ENCODE measurements at places on chromosomes 5 and 9.

DNA sequence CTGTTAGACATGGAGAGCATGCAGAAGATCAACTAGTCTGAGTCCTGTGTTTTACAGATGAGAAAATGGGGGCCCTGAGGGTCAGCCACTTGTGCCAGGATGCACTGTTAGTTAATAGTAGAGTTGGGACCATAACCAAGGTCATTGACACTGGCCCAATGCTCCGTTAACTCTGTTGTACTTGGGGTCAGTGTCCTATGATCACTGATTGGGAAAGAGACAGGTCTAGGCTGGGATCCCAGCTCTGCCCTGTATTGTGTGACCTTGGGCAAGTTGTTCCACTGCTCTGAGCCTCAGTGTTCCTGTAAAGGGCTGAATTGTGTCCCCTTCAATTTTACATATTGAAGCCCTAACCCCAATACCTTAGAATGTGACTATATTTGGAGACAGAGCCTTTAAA is 70.0 kb downstream of the GDNF start:
- DNase-seq = no peak

DNA sequence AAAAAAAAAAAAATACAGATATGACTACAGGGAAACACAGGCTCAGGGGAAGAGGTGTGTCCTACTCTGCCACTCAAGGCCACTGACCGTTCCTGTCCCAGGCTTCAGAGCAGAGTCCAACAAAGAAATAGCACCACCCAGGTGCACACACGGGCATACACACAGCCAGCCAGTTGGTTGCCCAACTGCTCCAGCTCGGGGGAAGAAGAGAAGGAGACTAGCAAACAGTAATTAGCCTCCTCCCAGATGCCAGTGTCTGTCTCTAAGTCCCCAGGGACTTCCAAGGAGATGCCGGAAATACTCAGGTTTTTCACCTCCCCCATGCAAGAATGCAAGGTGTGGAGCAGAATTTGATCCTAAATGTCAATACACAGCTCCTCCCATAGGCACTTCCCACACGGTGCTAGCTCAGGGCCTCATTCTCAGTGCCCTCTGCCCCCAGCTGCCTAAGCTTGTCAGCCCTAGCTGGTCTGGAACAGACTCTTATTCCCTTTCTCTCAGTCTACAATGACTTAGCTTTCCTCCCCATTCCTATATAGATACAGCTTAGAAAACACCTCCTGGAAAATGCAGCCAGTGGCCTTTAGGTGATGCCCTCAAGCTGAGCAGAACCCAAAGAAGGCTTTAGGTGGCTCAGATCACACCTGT is 1.7 kb downstream of the MYORG start:
- no peak for DNase-seq

DNA sequence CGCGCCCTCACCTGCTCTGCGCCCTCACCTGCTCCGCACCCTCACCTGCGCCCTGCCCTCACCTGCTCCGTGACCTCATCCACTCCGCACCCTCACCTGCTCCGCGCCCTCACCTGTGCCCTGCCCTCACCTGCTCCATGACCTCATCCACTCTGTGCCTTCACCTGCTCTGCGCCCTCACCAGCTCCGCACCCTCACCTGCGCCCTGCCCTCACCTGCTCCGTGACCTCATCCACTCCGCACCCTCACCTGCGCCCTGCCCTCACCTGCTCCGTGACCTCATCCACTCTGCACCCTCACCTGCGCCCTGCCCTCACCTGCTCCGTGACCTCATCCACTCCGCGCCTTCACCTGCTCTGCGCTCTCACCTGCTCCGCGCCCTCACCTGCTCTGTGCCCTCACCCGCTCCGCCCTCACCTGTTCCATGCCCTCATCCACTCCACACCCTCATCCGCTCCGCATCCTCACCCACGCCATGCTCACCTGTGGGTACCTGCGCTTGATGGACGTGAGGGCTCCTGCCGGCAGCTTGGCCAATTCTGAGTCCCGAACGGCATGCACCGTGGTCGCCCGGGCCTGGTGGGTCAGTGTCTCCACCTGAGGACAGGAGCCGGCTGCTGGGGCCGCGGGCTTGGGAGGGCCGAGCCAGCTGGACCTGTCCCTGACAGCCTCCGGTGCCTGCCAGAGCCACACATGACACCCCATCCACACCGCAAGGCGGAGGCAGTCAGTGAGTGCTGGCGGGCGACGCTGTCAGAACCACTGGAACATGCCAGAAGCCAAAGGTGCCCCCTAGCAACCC is 35.6 kb upstream of the NSMF start:
- no peak for DNase-seq

DNA sequence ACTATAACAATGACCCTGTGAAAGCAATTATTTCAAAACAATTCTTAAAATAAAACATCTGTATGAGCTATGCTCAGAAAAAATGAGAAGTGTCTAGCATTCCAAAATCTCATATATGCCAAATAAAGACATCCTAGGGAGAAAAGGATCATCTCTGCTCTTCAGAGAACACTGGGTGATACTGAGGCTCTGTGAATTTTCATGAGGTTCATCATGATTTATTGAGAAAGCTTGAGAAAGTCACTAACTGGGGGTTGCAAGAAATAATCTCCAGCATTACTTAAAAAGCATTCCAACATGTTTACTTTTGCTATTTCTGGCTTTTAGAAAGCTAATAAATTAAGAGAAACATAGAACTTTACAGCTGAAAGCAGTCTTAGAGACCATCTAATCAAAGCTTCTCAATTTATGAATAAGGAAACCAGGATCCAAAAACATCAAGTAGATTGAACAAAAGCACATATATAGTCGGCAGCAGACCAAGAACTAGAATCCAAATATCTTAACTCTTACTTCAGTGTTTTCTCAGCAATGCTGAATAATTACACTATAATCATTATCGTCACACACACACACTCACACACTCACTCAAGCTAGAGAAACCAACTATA is 372.8 kb downstream of the NR2F1-AS1 start:
- no peak for DNase-seq

DNA sequence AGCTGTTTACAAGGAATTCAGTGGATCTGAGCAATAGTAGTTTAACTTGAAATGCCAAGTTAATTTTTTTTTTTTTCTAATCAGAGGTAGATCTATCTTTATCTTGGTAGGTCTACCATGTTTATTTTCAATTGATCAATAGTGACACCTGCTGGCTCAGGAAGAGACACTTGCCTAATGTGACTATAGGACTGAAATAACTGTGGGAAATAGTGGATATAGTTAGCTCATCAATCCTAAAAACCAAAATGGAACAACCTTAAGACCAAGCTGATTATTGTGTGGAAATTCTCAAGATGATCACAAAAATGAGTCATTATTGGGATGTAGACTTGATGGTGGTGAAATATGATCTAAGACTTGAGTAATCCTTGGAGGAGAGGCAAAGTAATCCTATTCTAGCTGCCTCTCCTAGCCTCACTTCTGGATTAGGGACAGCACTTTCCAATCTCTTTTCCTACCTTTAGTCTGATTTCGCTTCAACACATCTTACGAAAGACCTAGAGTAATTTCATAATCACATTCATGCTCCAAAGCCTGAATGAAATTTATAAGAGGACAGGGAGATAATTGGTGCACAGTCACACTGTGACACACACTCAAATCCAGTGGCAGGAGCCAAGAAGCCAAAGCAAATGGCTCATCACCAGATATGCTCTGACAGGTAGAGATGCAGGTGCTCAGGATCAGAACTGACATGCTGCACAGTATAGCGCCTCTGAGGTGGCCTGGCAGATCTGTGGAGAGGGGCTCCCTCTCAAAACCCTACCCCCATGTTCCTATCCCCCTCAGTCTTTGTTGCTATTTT is 156.3 kb downstream of the HMHB1 start:
- DNase-seq = no peak

DNA sequence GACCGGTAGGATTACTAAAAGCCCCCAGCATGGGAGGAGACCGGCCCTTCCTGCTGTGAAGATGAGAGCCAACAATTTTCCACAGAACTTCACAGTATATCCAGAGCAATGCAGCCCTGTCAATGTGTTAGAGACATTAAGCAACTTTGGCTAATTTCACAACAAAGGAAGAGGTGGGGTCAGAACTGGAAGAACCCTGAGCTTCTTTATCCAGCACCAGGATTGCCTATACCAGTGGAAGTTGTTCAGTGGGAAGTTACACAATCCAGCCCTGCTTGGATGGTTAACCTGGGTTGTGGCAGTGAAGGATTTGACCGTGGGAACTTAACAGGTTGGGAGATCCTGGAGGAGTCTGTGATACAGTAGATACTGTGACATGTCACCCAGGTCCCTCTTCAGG is 197.0 kb downstream of the FBN2 start:
- no peak for DNase-seq

GRCh38 chr5:146883511-146883910 is 5.0 kb upstream of the PPP2R2B start:
- no peak for DNase-seq

DNA sequence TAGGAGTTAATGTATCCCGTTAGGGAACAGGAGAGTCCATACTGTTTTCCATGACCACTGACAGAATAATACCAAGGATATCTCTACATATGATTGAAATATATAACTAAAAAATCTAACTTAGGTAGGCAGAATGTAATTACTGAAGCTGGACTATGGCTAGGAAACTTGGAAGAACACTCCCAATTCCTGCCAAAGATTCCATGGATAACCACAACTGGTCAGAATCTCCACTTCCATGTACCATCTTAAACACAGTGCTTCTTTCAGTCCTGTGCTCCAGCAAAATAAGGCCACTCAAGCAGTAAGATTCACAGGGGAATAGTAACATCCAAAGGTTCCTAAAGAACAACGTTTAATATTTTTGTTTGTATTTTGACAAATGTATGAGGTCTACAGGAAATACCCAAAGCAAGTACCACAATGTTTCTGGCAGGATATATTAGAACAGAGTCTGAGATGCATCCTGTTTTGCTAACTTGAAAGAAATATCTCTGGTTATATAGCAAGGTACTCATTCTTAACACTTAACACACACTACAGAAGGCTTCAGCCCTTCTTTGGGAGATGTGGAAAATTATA is 295.0 kb downstream of the ADAMTS6 start:
- DNase-seq = no peak

- no peak for DNase-seq
Observed at GRCh38 chr9:13146840-13147239, 132.7 kb downstream of the MPDZ start.

- no peak for DNase-seq
Observed at GRCh38 chr9:135591506-135592330, 30.2 kb downstream of the PAEP start.

GRCh38 chr9:82273121-82273520 is 284.5 kb downstream of the SPATA31D1 start:
- DNase-seq = no peak

DNA sequence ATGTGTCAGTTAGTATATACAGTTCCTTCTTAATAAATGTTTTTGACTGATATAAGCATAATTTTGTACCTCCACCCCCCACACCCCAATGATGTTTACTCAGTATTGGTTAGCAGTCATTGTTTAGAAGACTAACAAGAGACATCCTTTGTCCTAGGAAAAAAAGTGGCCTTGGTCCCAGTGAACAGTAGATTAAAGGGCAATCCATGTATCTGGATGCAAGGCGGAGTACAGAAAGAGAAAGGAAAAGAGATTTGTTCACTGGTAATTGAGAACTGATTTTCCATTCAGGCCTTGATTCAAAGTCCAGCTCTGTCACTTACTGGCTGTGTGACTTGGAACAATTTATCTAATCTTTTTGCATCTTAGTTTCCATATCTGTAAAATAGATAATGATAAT is 4.6 kb downstream of the RALGPS1 start:
- DNase-seq = peak; percentile 38

GRCh38 chr5:32572778-32573480 is 12.4 kb upstream of the SUB1 start:
- DNase-seq = no peak

All from COR-L47 (cell line).